ENCODE measurements at places on chromosomes 4 and X.

DNA sequence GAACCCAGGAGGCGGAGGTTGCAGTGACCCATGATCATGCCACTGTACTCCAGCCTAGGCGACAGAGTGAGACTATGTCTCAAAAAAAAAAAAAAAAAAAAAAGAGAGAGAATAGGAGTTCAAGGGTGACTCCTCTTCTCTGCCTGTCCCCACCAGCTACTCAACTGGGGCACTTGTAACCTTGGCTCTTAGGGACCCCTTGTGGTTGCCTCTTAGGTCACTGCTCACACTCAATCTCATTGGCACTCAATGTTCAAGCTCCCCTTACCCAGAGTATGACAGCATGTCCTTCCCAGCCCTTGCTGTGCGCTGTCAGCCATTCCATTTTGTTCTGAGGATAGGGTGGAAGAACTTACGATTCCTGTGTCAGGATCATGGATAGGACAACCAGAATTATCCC is 82.4 kb upstream of the BEND4 start:
- no peak for DNase-seq

- no peak for DNase-seq
Observed at GRCh38 chr4:86556791-86557415, 37.2 kb upstream of the PTPN13 start.

GRCh38 chrX:13937370-13938050 is 92.2 kb downstream of the GEMIN8 start:
- no peak for DNase-seq

DNA sequence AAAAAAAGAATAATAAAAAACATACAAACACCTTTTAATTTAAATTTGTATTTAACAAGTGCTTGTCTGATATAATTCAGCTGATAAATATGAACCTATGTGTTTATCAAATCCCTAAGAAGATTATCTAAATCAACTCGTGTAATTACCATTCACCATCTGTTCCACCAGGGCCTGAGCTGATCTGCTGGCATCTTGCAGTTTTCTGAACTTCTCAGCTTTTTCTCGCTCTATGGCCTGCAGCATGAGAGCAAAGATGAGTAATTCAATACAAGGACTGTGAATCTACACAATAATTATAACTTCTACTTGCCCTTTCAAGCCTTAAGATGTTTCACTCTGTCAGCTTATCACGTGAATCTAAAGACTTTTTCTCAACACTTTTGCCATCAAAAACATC is 709.7 kb downstream of the DMD start:
- no peak for DNase-seq

DNA sequence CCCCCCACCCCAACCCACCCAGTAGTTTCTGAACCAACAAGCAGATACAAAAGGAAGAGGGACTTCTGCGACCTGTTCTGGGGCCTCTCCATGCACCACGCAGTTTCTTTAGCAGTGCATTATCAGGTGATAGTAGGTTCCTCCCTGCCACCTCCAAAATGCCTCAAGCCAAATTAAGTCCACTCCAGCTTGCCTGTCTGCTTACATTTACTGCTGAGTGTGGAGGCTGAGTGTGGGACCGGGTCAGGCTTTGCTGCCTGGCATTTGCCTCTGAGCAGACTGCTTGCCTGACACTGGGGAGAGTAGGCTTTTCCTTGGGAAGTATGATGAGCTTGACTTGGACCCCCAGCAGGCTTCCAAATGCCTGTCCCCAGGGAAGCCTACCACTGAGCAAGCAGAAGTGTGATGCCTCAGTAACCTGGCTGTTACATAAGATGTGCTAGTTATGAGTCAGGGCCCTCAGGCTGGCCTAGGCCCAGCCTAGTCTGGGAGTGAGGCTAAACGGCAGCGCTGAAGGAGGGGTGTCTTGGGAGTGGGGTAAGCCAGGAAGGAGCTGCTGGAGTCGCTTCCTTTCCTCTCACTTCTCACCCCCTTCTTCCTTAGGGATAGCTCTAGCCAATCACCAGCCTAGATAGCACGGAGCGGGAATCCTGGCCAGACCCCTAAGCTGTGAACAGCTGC is 9.0 kb downstream of the TSC22D3 start:
- DNase-seq = no peak

GRCh38 chrX:24282381-24283126 is 31.3 kb downstream of the SUPT20HL2 start:
- no peak for DNase-seq

DNA sequence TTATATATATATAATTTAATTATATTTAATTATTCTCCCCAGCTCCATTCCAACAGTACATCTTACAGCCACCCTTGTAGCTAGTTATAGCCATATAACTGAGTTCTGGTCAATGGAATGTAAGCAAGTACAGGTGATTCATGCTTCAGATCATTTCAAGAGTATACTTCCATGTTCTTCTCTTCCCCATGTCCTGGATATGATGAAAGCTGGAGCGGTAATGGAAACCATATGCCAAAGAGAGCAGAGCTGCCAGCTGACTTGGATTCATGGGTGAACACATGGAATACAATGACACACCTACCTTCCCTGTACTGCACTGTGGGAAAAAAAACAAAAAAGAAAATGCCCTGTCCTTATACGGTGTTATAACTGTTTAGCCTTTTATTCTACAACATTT is 17.5 kb upstream of the CORIN start:
- DNase-seq = no peak

DNA sequence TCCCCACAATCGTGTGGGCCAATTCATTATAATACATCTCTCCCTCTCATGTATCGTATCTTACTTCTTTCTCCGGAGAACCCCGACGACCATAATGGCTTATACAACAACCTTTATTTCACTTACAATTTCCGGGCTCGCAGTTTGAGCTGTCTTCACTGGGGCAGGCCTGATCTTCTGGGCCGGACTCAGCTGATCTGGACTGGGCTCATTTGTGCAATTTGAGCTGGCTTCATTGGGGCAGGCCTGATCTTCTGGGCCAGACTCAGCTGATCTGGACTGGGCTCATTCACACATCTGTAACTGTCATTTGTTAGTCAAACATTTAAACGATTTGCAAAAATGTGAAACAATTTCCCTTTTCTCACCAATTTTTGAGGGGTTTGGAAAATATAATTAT is 171.5 kb upstream of the FRG1 start:
- DNase-seq = no peak

DNA sequence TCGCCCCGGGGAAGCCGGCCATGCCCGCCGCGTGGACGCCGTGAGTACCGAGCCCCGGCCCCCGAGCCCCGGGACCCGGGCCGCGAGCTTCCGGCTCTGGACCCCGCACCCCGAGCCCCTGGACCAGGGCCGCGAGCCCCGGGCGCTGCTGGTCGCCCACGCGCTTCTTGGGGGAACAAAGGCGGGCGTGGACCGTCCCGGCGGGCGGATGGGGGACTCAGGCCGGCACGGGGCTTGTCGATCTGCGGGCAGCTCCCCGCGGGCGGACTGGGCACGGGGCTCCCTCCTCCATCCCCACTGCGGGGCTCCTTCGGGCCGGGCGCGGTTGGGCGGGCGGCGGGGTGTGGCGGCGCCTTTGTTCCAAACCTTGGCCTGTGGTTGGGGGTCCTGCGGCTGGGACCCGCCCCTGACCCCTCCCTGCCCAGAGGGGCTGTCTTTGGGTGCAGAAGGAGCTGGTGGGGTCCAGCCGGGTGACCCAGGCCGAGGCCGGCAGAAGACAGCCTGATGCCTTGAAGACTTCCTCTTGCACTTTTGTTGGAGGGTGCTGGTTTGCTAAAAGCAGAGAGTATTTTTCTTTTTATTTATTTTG is 25.2 kb upstream of the ADD1 start:
- no peak for DNase-seq

- no peak for DNase-seq
Observed at GRCh38 chr4:182486881-182487280, 243.7 kb downstream of the TENM3 start.

DNA sequence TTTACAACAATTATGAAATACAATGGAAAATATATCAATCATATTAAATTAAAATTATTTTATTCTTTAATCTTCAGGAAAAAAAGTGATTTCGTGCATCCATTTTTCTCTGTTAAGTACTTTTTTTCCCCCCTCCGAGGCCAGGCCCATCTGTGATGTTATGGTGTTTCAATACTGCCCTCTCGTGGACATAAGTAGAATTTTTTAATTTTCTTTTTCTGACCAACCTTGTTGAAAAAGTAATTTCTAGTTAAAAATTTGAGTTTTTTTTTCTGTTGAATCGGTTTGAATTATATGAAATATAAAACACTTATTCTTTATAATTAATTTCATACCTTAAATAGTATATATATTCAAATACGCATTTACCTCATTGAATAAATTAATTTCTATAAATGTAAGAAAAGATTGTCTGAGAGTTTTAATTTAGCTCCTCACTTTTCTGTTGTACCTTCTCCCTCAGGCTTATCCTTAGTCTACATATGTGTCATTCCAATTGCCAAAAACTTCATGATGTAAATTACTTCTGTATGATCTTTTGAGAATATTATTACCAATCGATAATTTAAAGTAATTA is 175.8 kb upstream of the TECRL start:
- DNase-seq = peak; percentile 6

GRCh38 chrX:24647257-24648058 is at the start of gene PCYT1B:
Gene PCYT1B (minus strand): TSS chrX:24647347. CDS start chrX:24647105, 242 bp downstream.
- DNase-seq = peak; percentile 64

All from CD14-positive monocyte (primary cell).